ENCODE measurements at places on chromosomes 12 and 14.
A peak's percentile ranks its signal among the peaks of the same experiment; 100 is the strongest.

DNA sequence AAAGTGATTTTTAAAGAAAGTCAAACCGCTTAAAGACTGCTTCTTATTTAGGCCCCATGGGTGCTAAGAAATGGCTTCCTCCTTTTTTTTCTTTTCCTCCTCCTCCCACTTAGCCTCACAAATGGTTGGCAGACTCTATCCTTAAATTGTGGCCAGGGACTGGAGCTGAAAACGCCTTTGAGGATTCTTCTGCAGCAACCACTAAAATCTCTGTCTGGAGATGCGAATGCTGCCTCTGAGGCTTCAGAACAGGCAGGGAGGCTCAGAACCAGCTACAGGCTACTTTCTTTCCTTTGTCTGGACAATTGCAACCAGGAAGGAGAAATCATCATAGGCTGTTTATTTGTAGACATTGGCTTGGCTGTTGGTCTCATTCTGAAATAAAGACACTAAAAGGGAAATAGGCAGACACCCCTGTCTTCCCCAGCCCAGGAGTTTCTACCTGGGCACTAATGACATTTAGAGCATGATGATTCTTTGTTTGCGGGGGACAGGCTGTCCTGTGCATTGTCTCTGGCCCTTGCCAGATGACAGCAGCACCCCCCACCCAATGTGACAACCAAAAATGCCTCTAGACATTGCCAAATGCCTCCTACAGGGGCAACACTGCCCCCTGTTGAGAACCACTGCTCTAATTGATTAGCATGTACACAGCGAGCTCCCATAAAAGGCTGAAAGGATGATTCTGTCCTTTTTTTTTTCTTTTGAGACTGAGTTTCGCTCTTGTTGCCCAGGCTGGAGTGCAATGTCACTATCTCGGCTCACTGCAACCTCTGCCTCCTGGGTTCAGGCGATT, 50.3 kb downstream of the MAP1LC3B2 start:
- no peak for DNase-seq

DNA sequence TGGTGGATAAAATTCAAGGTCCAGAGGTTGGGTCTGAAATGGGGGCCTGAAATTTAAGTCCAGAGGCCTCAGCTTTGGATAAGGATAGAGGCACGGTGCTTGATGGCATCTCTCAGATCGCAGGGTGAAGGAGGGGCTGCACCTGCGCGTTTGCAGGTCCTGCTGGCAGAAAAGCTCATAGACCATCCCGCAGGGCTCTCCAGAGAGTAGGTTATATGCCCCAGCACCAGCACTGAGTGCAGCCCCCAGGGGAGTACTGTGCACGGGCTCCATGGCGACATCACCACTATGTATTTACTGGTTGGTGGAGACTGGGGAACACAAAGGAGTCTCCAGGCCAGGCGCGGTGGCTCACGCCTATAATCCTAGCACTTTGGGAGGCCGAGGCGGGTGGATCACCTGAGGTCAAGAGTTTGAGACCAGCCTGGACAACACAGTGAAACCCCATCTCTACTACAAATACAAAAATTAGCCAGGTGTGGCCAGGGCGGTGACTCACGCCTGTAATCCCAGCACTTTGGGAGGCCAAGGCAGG, 4.3 kb upstream of the CD63 start:
- no peak for DNase-seq

DNA sequence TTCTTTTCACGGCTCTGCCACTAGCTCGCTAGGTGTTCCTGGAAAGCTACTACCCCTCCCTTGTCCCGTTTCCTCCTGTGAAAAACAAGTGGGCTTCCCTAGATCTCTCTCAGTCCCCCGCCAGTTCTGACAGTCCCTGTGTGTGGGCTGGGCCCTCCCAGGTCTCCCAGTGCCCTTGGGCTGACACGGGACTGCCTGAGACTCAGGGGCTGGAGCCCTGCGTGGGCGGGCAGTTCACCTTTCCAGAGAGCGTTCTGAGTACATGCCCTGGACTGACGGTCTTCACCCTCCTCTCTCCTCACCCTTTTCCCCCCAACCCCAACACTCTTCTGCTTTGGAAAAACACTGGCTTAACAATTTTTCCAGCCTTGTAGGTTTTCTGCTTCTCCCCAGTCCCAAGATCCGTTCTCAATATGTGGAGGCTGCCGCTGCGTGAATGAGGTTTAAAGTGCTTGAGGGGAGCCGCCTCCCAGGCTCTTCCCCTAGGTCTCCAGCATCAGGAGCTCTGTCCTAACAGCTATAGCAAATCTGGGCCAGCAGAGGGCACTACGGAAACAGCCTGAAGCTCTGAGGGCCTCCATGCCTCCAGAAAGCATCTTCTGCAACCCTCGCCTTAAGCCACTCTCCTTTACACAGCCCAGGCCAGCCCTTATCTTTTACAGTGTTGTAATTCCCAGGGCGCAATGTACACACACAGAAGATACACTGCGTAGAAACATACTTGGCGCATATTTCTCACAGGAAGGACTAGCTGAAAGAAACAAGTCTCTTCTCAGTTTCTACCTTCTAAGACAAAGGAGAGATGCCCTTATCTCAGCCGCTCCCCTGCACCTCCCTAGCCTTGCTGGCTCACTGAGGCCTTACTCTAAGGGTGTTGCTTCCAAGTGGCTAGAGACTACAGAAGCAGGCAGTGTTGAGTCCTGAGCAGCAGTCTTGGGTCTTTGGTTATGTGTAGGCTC, 10.4 kb upstream of the DCD start:
- DNase-seq = peak; percentile 6

DNA sequence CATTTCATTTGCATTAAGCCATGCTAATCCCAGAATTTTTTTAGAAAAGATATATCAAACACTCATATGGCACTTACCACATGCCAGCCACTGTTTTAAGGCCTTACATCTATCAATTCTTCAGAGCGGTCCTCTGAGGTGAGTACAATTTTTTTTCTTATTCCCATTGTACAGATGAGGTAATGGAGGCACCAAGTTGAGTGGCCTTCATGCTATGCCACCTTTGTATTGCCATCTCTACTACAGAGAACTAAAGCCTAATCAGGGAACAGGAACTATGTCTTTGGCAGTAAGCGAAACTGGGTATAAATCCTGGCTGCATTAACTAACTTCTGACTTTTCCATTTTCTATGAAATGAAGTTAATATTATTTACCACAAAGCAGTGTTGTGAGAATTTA, 27.1 kb downstream of the SLC38A4 start:
- no peak for DNase-seq

DNA sequence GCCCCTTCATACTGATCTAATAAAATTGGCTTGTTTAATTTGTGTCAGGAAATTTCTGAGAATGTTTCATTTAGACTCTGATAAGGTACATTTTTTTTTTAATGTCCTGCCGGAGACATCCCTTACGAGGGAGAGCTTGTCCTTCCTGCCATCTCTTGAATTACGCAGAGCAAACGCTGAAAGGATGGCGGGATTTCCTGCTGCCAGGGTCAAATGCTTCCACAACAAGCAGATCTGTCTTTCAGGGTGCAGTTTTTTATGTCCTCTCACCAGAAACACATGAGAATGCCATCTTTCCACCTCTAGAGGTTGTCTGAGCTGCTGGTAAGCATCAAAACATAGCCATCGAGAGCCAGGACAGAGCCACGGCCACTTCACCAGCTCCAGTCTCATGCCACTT, 126.8 kb upstream of the ARHGAP5 start:
- DNase-seq = no peak

DNA sequence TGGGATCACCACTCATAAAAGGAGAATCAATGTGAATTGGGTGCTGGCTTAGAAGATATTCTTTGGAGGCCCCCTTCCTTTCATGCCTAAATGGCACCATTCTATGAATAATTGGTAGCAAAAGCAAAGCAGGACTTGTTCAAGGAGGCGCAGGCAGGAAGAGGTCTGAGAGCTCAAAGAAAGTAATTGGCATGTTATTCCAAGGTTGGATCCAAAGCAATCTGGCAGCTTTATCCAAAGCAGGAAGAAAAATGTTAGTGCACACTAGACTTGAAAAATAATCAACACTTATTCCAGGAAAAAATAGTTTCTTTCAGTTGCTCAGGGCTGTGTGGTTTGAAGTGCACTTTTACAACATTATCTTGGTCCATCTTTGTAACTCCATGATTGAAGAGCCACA, 326.4 kb downstream of the NUAK1 start:
- DNase-seq = no peak

- no peak for DNase-seq
Observed at GRCh38 chr14:103734081-103734888, 18.7 kb downstream of the ZFYVE21 start.

GRCh38 chr12:55019784-55020183, at the start of gene NEUROD4:
TSS of gene NEUROD4 (plus strand) at chr12:55019974. CDS start at chr12:55026440, 6,466 bp downstream.
- peak; percentile 50 for DNase-seq

DNA sequence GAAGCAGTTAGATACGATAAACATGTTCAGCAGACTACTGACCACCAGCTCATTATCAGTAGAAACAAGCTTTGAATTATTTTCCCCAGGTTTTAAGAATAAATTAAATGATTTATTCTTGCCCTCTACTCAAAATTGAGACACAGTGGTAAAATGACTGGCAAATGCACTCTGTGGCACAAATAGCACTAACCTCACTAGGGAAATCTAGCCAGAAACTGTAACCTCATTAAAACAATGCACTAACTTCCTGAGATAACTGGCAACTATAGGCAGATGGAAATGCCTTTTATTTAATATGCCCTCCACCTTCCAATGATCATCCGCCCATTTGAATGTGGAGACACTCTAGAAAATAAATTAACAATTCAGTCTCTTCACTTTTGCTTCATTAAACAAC, 33.2 kb downstream of the CPNE8 start:
- DNase-seq = no peak

DNA sequence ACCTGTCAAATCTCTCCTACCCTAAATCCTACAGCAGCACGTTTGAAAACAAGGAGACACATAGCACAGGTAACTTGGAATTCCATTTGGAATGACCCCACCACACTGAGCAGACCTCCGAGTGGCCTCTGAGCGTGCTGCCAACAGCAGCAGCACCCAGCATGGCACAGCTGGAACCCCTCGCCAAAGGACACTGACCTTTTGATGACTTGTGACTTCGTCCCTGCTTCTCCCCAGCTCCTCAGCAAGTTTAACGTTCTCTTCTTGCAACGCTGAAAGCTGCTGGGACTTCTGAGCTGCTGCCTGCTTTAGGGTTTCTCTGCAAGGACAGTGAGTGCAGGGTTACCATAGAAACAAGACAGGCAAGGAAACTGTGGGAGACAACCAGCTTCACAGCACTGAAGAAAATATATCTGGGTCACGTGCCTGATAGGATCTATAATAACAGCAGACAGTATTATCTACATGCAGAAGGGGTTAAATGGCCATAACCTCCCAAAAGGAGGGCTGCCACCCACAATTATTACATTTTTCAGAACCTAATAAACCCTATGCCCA, 43.3 kb upstream of the VPS33A start:
- DNase-seq = no peak

DNA sequence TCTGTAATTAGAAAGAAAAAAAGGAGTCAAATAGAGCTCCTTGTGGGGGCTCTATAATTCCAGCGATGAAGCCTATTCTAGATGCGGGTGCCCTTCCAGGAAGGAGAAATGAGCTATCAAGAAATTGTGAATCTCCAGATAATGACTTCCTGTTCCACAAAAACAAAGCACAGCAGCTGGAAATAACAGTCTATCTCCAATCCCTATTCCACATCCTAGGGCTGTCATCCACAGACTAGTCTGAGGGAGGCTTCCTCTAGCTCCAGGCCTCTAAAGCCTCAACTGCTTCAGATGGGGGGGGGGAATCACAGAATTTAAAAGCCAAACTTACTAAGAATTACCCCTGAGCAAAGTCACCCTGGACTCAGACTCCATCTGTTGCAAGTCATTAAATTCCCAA, 77.4 kb upstream of the GTF2A1 start:
- DNase-seq = no peak

DNA sequence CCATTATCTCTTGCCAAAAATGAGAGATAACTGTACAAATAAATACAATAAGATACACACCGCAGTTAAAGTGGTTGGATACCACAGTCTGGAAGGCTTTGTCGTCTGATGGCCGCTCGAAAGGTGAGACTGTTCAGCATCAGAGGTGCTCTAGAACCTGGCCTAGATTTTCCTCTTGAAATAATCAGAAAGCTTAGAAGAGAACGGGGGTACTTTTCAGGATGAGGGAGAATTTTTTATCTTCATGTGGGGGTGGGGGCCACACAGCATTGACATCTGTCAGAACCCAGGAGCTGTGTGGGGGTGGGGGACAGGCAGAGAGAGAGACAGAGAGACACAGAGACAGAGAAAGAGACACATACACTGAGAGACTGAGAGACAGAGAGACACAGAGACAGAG, 90.5 kb downstream of the GALNT9 start:
- no peak for DNase-seq

GRCh38 chr14:38721822-38722431, 381.1 kb downstream of the SEC23A start:
- DNase-seq = peak; percentile 51

DNA sequence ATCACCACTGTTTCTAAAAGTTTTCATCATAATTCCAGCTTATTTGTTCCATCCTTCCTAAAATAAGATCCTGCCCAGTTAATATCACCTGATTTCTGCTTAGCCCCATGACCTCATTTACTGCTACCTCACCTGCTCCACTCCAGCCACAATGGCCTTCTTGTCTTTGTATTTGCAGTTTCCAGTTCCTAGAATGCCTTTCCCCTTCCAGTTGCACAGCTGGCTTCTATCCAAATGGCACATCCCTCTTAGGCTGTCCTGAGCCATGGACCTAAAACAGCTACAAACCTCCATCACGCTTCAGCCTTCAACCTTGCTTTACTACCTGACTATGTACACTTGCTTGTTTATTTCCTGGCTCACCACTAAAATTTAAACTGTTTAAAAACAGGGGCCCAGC, 6.5 kb upstream of the LGMN start:
- DNase-seq = no peak

- DNase-seq = no peak
Observed at GRCh38 chr12:1509413-1510052, 84.8 kb downstream of the FBXL14 start.

- no peak for DNase-seq
Observed at GRCh38 chr14:33249233-33249820, 310.6 kb downstream of the NPAS3 start.
